Peyer's patch (tissue), 4 donors: ENCODE measurements at places on chromosomes 2 and 18. TPM values are rescaled to one million over a fixed set of nuclear protein-coding genes. Genes with fewer than 3 reads are reported as not detected.

The RBM44 gene
- total RNA-seq: 0.38 TPM

The ANKRD30BL gene
- total RNA-seq: not detected

The SAP130 gene
- total RNA-seq: 14.9 TPM

DNA sequence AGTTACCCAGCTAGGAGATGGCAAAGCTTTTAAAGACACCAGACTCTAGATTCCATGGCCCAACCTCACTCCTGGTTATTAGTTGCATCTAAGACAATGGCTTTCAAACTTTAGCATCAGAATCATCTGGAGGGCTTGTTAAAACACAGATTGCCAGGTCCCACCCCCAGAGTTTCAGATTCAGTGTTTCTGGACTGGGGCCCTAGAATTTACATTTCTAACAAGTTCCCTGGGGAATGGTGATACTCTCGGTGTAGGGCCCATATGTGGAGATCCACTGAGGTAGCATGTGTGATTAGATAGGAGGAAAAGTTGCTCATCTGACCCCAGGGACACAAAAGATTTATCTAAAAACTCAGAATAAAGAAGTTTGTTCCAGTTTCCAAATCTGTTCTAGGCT, 14.5 kb upstream of the TTR start:
- no peak overlapping the region for H3K4me3 ChIP-seq
- no peaks in the 10 kb centered on the region for H3K27me3 ChIP-seq
- no peak overlapping the region for H3K27ac ChIP-seq

- no peak overlapping the region for H3K27ac ChIP-seq
- H3K27me3 ChIP-seq: no peaks in the 10 kb centered on the region
- no peaks in the 10 kb centered on the region for H3K4me1 ChIP-seq
- no peaks in the 10 kb centered on the region for H3K36me3 ChIP-seq
- H3K4me3 ChIP-seq: no peak overlapping the region
- DNase-seq: no peak
These were observed 103.8 kb downstream of the SNTG2 start for GRCh38 chr2:1054399-1054798.

DNA sequence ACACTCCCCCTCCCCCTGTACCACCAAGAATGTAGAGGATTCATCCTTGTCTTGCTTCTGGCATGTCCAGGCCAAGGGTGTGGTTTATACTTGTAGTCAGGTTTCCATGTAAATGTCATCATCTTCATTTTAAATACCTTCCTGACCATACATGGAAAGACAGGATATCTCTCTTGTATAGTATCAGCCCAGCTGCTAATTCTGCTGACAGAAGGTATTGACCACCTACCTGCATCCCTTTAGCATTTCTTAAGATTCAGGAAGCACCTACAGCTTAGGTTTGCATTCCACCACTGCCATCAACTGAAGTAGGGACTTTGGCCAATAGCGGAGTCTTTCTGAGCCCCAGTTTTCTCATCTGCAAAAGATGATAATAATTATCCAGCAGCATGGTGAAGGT, 22.9 kb upstream of the FSHR start:
- DNase-seq: no peak
- no peaks in the 10 kb centered on the region for H3K27me3 ChIP-seq
- H3K4me3 ChIP-seq: no peak overlapping the region
- H3K27ac ChIP-seq: no peak overlapping the region
- H3K36me3 ChIP-seq: no peaks in the 10 kb centered on the region

The CYRIA gene
- total RNA-seq: 0.53 TPM

The MYCN gene
- total RNA-seq: 3.9 TPM

DNA sequence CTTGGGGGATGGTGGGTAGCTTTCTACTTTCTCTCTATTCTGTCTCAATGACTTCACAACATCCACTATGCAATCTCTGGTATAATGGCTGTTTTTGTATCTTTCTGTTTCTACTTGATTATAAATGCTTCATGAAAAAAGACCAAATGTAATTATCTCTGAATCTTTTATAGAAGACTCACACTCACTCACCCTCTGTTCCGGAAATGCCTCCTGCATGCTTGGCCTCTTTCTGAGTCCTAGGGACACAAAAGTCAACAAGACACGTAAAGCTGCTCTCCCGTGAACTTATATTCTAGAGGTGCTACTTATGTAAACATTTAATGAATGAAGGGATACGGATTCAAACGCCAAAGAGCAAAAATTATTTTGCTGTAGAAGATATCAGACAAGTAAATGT, 502.2 kb upstream of the SOX11 start:
- H3K36me3 ChIP-seq: no peaks in the 10 kb centered on the region
- H3K4me1 ChIP-seq: no peaks in the 10 kb centered on the region
- no peak overlapping the region for H3K27ac ChIP-seq
- no peaks in the 10 kb centered on the region for H3K27me3 ChIP-seq

The NUP35 gene
- total RNA-seq: 13.7 TPM

The PIEZO2 gene
- 0.85 TPM for total RNA-seq

The C2orf78 gene
- not detected for total RNA-seq

The LYG1 gene
- 3.6 TPM for total RNA-seq
